Activated T-helper 1 cell treated with anti-CD3 and anti-CD28 coated beads, Interleukin-12 subunit alpha, Interleukin-12 subunit beta, Interleukin-2, Interleukin-4 antibody, amounts not matched to agents 30 ng/mL and 10 ng/mL and 1 ng/mL, durations not matched to agents 14 hours and 24 hours and 36 hours (primary cell): ENCODE measurements at places on chromosomes 7 and 10.

DNA sequence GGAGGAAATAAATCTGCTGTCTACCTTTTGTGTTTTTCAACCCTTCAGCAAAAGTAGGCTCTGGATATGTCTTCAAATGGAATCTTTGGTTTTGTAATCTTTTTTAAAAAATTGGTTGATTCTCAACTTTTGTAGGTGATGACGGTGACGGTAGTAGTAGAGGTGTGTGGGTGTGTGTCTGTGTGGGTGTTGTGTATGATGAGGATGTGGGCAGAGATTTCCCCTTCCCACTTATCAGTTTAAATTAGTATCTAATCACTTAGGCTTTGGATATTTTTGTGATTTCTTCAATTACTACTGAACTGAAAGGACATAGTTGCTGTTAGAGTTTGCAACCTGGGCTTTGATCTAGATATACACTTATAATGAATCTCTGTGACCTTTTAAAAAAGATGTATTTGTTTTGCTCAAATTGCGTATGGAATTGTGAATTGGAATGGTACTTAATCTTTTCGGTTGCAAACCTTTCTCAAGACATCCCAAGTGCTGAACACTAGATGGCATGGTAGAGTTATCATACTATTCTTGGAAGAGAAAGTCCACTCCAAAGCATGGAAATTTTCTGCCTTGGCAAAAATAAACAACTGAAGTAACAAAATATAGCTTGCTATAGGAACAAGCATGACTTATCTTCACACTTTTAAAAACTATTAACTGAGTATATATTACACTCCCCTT, 51.9 kb upstream of the A1CF start:
- no peak for DNase-seq

DNA sequence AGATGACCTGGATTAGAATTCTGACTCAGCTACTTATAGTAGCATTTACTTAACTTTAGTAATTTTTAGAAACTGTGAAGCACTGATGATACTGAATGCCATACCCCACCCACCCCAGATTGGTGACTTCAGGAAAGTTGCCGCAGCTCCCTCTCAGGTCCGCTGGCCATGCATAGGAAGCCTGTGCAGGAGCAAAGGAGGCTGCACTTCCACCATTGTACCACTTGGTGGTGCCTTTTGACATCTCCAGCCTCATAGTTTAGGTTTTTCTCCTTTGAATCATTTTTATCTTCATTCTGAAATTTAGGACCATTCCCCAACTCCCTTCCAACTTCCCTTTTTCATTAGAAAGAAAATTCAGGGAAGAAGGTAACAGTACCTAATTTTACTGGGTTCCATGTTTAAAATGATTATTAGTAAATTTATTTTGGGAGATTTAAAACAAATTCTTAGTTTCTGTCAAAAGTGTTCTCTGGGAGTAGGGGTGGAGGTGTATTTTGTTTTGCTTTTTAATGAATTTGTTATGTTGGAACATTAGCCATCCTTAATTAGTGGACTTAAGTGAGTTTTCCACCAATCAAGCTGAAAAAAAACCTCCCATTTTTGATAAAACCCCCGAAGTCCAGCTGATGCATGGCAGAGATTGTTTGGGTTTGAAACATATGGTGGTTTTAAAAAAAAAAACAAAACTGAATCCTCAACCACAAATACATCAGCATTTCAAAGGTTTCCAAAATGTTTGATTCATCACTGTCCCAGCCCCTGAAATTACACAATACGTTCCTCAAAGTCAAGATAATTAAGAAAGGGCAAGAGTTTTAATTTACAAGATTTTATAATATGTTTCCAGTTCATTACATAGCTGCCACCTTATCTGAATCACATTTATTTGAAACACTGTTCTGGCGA, 109.6 kb downstream of the WNT2 start:
- DNase-seq = peak; percentile 9

DNA sequence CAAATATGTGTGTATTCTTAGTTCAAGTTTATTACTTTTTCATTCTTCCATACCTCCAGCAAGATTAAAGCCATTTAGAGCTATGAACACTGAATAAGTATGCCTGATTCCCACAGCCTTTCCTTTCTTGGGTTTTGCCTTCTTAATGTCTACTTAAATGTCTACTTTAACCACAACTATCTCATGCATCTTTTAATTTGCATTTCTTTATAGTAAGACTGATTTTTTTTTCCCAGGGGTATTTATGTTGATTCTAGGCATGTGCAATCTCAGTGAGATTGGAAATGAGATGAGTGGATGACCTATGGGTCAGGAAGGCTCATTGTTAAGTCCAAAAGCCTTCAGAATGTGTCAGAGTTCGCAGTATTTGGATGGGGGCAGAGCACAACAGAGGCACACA, 3.6 kb downstream of the PCBD1 start:
- DNase-seq = no peak

- DNase-seq = peak; percentile 85
Measured at GRCh38 chr7:91880413-91881241, at the start of gene MTERF1. MTERF1 (minus strand) TSS chr7:91880702; CDS start chr7:91880083, 619 bp downstream.

DNA sequence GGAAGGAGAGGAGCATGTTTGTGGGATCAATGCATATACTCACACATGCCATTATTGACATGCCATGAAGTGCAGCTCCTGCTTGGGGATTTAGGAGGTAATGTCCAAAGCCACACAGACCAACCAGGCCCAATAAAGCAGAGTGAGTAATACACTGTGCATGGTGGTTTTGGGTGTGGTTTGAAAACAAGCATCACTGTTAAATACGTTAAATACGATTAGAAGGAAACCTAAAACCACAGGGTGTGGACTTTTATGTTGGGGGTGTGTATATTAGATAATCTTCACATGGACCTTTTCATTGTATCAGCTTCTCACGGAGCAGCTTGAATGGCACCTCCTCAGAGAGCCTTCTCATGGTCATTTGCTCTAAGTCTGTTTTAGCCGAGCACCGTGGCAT, 10.4 kb upstream of the EIF3A start:
- peak; percentile 20 for DNase-seq

DNA sequence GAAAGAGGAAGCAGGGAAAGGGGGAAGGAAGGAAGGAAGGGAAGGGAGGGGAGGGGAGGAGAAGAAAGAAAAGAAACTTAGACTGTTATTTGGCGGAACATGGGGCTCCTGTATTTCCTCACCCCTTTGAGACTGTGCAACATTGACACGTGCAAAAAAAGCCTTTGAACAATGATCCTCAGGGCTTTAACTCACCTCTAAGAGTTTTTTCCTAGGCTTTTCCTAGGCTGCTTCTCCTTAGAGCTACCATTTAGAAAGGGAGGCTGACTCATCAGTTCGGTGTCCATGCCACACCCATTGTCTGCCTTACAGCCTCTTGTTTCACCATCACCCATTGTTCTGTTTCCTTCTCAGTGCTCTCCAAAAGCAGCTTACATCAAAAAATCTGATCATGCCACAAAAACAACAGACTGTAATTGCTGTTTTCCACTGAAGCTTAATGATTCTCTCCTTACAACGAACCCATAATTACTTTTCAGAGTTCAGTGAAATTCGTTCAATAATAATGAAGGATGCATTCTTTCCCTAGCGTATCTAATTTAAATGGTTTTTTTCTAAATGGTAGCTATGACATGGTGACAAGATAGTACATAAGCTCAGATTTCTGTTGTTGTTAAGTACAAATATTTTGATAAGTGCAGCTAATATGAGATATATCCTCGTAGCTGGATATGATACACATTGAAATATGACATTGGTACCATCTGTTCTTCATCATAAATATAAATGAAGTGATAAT, 90.8 kb downstream of the PRLHR start:
- no peak for DNase-seq

- DNase-seq = no peak
Measured at GRCh38 chr7:40544871-40545303, 410.1 kb downstream of the SUGCT start.

DNA sequence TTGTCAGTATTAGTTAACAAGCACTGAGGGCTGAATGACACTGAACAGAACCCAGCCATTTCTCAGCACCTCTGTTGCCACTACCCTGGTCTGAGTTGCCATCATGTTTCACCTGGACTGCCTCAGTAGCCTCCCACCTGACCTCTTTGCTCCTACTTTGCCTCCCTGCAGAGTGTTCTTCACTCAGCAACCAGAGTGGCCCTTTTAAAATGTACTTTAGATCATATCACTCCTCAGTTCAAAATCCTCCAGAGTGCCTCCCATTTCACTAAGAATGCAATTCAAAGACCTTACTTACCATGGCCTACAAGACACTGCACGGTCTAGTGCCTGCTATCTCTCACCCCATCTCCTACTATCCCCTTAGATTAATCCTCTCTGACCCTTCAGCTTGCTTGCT, 214.5 kb downstream of the AUTS2 start:
- DNase-seq = no peak

DNA sequence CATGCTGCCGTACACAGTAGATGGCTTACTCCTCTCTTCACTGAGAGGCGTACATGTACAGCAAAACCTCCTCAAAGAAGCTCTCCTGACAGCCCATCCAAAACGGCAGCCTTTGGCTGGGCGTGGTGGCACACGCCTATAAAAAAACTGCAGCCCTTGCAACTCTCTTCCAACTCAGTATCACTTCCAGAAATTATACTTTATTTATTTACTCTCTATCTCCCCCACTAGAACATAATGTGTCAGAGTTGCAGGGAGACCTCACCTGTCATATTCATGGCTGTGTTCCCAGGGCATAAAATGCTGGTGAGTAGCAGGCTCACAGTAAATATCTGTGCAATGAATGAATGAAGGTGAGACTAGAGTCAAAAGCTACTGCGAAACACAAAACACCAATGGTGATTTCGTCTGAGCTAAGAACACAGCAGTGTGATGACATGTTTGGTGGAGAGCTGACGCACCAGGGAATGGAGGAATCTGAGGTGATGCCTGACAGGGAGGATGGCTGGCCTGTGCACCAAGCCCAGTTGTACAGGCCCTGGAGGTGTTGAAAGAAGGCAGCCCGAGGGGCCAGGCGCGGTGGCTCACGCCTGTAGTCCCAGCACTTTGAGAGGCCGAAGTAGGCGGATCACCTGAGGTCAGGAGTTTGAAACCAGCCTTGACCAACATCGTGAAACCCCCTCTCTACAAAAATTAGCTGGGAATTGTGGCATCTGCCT, 55.3 kb downstream of the COBL start:
- no peak for DNase-seq

DNA sequence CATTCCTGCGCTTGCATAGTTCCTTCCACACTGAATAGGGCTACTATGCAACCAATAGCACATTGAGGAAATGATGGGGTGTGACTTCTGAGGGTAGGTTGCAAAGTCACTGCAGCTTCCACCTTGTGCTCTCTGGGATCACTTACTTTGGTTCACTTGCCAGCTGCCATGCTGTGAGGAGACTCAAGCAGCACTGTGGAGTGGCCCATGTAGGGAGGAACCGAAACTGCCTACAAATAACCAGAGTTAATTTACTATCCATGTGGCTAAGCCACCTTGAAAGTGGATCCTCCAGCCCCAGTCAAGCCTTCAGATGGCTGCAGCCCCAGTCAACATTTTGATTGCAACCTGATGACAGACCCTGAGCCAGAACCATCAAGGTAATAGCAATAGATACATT, 64.3 kb downstream of the FAM204A start:
- DNase-seq = no peak

- DNase-seq = no peak
Measured at GRCh38 chr7:69864822-69865221, 266.5 kb downstream of the AUTS2 start.

GRCh38 chr10:787933-788651, 98.6 kb upstream of the DIP2C start:
- no peak for DNase-seq

DNA sequence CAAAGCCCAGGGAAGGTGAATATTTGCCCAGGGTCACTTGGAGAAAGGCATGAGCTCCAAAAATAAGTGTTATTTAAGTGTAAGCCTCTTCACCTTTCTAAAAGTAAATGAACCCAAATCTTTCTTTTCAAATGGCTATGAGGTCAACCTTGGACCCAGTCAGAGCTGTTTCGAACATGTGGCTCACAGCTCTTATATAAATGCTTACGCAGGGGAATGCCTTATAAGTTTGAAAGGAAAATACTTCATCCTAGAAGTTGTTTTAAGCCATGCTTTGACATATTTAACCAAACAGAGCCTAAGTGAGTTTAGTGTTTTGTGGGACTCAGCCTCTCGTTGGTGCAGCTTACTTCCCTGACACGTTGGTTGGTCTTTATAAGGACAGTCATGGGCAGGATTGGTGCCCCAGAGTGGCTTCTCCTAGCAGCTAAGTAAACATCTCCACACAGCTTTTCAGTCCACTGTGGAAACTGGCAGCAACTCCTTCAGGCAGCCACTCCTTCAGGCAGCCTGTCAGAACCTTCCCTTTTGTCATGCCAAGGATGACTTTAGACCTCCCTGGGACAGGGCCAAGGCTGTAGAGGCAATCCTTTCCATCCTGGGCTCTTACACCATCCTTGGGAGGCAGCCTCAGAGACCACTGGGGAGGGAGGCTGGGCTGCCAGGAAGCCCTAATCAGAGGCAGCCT, 43.6 kb downstream of the MINDY4 start:
- no peak for DNase-seq

- DNase-seq = no peak
Measured at GRCh38 chr10:114635101-114635500, 23.0 kb downstream of the ABLIM1 start.

DNA sequence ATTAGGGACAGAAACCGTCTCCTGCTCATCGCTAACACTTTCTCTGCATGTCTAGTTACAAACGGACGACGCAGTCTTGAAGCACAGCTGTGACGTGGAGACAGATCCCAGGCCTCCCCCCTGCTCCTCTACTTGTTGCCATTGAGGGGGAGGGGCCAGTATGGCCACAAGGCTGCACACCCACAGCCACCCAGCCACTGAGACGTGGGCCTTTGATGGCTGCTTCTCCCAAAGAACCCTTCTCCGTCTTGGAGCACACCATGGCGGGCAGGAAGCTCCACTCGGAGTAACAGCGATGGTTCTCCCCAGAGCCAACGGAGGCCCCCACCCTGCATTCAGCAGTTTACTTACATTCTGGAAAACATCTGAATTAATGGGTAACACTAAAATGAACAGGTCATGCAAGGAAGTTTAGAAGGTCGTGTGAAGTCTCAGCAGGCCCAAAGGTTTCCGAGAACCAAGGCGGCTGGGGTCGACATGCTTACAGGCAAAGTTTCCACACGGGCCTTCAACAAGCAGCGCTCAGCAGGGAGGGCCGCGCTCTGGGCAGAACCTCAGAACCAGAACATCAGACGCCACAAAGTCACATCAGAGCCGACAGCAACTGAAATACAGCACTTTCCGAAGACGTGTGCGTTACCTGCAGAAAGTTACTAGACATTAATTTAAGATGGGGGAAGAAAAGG, 169.6 kb downstream of the DIP2C start:
- no peak for DNase-seq
